ENCODE measurements at places on chromosomes 7 and 10. TPM values are rescaled to one million over a fixed set of nuclear protein-coding genes. Genes with fewer than 3 reads are reported as not detected.

Gene NSUN5
- 98.2 TPM for total RNA-seq

Gene HYAL4
- not detected for total RNA-seq

Gene ERLIN1
- total RNA-seq, result 26.5 TPM

DNA sequence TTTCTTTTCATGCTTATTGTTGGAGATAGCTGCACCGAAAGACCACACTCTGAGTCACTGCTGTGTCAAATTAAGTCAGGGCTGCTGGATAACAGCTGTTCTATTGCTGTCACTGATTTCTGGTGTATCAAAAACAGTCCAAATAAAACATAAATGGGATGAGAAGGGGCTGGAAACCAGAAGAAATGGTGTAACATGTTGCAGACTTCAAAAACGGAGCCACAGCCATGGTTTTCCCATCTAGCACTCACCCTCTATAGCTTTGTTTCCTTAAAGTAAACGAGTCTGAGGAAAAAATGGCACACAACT lies 103.3 kb upstream of the DIP2C start:
- no peak for DNase-seq

DNA sequence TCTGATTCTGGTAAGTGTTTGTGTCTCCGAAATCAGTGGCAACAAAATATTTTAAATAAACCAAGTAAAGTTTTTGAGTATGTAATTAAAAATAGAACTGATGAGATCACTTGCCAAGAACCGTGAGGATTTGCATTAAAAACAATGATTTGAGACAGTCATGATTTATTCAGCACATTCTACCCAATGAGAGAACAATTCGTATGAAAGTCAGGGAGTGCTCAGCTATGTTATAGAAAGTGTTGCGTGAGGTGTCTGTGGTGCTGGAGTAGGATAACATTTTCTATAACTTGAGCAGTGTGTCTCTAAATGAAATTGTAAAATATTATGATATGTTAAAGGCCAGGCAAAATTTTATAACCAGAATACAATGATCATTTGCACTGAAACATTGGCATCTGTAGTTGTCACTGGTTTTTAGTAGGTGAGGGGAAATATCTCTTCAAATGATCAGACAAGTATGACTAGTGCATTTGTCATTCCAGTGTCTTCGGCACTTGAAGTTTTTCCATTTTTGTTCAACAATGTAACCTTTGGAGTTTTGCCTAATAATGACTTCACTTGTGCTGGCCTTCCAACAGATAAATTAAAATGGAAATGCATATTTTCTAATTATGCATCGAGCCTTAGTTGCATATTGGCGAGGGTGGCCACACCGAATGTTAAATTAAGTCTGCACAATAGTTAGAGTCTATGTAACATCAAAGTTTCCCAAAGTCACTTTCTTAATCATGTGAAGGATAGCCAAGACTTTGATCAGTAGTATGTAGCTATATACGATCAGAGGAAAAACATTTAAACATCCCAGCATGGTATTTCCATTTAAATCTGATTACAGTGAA lies 335.9 kb downstream of the GFRA1 start:
- no peak for DNase-seq

DNA sequence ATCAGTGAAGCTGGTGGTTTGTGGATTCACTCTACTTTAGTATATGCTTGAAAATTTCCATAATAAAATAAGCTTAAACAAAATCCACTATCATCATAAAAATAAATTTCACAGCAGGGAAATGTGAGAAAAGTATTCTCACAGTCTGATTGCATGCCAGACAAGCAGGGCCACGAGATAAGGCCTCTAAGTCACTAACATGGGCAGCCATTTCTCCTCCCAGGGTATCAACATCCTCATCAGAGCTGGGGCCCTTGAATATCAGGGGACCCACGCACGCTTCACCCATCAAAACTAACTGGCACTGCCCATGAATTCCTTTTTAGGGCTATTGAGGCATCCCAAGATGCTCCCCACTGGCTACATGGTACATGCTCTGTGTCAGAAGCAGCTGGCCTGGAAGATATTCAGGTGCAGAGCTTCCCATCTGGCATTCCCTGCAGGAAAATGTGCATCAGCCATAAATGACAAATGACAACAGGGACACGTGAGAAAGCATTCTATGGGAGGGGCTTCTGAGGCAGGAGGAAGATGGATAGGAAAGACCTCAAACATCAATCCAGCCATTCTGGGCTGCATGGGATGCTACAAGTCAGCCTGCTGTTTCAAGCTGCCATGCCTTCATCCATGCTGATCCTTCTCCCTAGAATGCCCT lies 17.4 kb downstream of the CCDC6 start:
- DNase-seq, result no peak
